Stimulated activated naive CD4-positive, alpha-beta T cell (primary cell): ENCODE measurements at places on chromosomes 3 and 15.

GRCh38 chr15:57505949-57506391 is 85.7 kb upstream of the MYZAP start:
- DNase-seq, result no peak

DNA sequence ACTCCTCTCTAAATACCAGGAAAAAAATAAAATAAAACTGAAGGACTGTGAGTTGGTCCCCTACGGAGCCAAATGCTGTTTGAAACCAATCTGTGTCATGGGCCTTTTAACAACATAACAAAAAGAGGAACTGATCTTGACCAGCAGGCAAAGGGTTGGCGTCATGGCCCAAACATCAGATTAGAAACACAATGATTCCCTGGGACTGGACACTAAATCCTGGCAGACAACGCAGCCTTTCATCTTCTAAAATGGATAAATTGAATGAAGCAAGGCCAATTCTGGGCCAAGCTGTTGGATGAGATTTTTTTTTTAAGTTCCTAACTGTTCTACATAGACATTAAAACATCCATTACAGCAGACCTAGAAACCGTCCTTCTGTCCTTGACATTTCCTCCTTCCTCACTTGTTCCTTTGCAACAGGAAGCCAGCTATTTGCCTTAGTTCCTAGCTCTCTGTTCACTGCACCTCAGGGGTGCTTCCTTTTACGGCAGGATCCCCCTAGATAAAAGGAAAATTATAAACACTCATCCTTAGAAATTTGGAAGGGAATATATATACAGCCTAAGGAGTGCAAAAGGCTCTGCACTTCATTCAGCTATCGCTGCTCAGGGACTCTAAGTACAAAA is 21.6 kb upstream of the TAFA4 start:
- DNase-seq, result no peak

DNA sequence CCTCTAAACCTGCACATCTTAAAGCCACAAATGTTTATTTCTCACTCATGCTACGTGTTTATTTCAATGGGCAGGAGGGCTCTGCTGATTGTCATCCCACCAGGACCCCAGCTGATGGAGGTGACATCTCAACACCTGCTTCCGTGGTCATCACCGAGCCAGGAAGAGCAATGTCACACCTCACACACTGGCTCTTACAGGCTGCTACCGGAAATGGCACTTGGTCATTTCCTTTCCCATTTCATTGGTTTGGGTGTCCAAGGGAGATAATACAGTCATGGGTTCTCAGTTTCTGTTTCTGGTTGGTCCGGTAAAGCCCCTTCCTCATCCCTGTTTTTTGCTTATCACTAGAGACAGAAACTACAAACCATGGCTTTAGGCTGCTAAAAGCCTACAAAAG is 41.9 kb downstream of the ABHD2 start:
- DNase-seq, result no peak

GRCh38 chr3:132721479-132722164 is 587 bp downstream of the NPHP3 start:
- peak; percentile 48 for DNase-seq
